Renal cortical epithelial cell (primary cell): ENCODE measurements at places on chromosomes 1 and 21.
A peak's percentile ranks its signal among the peaks of the same experiment; 100 is the strongest.

GRCh38 chr1:46248122-46248920, 758 bp downstream of the RAD54L start:
- DNase-seq: peak; percentile 19

GRCh38 chr1:154755858-154756730, 114.0 kb downstream of the KCNN3 start:
- DNase-seq: no peak

- DNase-seq: no peak
Observed at GRCh38 chr21:33375101-33375644, 28.0 kb upstream of the IFNGR2 start.

- DNase-seq: no peak
Observed at GRCh38 chr21:42837421-42838211, 41.7 kb downstream of the WDR4 start.

DNA sequence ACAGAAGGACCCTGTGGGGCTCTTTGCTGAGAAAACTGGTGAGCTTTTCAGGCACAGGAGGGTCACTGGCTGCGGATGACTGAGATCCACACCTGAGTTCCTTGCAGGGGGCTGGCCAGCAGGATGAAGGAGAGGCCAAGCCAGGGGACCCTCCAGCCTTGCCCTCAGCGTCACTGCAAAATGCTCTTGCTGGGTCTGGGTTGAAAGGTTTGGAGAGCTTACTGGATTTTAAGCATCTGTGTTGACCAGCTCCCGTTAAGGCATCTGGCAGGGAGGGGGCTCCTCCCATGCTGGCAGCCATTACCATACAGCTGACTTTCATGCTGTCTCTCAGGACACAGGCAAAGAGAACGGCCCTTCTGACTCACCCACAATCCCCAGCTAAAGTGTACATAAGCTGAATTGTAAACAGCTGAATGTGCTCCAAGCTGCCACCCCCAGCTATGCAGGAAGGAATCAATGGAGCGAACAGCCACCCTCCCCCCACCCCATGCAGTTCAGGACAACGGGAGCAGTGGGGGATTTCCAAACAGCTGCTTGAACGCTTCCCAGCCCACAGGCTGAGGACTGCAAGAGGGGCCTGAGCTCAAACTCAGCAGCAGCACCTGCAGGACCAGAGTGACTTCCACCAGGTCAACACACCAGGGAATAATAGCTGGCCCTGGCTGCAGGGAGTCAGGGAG, 21.3 kb upstream of the A3GALT2 start:
- DNase-seq: peak; percentile 99

DNA sequence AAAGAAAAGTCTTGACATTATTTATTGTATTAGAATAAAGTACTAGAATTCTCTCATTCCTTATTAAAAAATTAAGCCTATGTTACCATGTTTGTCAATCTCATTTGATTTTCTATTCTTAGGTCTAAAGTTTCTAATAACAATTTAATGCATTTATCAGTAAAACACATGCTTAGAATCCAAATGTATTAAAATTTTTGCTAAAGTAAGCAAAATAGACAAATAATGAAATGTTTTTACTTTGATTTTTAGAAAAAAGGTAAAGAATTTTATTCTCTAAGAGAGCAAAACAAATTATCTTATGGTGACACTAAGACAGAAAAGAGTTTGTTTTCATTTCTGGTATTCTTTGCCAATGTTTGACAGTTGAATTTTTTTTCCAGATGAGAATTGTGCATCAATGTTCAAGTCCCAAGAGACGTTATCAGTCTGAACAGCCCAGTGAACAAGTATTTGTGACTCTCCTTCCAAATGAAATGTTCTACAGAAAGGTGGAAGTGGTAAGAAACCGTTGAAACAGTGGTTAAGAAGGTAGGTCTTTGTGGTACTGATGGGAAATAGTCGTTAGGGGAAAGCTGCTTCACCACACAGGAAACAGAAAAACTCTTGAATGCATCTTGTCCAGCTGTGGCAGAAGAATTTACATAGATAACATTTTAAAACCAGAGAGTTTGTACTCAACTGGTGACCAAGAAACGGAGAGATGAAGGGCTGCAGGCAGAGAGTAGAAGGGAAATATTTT, 402.5 kb downstream of the PTPRC start:
- DNase-seq: no peak

DNA sequence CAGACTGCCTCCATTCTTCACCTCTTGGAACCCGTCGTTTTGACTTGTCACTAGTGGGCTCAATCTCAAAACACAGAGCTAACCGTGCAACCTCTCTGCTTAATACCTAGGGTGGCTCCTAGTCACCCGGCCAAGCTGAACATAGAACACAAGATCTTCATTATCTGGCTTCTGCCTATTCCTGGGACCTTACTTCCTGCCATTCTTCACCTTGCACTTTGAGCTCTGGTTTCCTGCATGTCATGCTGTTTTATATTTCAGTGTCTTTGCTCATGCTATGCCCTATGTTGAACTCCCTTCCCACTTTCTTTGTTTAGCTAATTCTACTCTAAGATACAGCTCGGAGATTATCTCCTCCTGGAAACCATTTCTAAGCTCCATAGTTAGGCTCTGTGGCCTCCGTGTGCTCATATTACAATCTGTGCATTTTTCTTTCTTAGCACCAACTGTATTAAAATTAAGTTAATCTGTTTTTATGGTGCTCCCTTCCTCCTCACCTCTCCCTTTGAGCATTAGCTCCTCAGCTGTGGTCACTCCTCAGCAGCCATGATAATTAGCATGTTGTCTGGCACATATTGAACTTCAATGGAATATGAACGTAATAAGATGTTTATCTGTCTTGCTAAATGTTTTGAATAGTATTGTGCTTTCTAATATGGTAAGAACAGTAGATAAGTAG, 13.1 kb downstream of the GPSM2 start:
- DNase-seq: no peak

GRCh38 chr1:245984390-245985155, 522.5 kb downstream of the SMYD3 start:
- DNase-seq: no peak

DNA sequence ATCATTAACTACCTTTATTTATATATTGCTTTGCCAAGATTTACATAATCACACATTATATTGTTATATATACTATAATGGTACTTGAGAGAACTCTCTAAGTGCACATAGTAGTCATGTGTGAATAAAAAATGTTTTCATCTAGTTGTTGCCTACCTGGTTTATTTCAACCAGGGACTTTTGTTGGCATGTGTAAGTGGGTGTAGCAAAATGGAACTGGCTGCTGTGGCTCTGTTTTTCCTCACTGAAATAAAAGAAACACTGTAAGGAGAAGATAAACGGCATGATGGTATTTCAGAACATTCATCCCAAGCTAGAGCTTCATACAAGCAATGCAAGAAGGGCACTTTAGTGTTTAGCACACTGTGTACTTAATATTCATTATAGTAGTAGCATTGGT, 14.9 kb downstream of the RBBP4 start:
- DNase-seq: no peak

DNA sequence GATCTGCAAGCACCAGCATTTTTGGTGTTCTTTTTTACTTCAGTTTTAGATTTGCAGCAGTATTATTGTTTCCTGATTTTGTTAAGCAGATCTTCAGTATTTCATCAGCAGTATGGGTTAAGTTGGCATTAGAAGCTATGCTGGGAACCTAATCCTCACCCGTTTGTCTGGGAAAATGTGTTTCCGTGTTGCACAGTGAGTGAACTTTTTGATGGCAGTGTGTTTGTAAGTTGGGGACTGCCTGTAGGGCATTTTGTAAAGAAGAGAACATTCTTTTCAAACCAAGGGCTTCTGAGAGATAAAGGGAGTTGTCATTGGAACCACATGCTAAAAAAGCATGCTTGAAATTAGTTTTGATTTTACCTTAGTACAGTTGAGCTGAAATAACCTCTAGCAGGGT, 35.9 kb downstream of the UCK2 start:
- no peak for DNase-seq

GRCh38 chr1:244028701-244029100, 22.4 kb upstream of the ZBTB18 start:
- DNase-seq: no peak

GRCh38 chr1:14543191-14543840, 55.2 kb upstream of the KAZN start:
- DNase-seq: peak; percentile 69

DNA sequence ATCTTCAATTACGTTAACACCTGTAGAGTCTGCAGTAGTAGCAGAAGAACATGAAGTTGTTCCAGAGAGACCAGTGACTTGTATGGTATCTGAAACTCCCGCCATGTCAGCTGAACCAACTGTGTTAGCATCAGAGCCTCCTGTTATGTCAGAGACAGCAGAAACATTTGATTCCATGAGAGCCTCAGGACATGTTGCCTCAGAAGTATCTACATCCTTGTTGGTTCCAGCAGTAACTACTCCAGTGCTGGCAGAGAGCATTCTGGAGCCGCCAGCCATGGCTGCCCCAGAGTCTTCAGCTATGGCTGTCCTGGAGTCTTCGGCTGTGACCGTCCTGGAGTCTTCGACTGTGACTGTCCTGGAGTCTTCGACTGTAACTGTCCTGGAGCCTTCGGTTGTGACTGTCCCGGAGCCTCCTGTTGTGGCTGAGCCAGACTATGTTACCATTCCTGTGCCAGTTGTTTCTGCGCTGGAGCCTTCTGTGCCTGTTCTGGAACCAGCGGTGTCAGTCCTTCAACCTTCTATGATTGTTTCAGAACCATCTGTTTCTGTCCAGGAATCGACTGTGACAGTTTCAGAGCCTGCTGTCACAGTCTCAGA, 10.3 kb downstream of the SON start:
- no peak for DNase-seq

GRCh38 chr21:19993268-19993667, 1004.9 kb upstream of the NCAM2 start:
- no peak for DNase-seq

GRCh38 chr1:54763816-54764132, 549 bp downstream of the PARS2 start:
- DNase-seq: no peak

- DNase-seq: no peak
Observed at GRCh38 chr1:46301808-46302640, 1.4 kb downstream of the LRRC41 start.

DNA sequence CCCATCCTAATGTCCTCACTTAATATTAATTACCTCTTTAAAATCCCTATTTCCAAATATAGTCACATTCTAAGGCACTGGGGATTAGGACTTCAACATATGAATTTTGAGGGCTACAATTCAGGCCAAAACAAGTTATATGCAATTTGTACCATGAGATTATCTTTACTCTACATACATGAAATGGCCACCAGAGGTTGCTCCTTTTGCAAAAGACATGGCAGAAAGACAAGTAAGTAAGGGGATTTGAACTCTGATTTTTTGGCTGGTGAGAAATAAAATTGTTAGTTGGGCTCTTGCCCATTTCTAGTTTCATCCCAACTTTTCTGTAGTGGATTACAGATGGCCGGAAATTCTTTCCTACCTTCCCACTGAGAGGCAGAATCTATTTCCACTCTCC, 4.8 kb upstream of the ALG6 start:
- DNase-seq: no peak

DNA sequence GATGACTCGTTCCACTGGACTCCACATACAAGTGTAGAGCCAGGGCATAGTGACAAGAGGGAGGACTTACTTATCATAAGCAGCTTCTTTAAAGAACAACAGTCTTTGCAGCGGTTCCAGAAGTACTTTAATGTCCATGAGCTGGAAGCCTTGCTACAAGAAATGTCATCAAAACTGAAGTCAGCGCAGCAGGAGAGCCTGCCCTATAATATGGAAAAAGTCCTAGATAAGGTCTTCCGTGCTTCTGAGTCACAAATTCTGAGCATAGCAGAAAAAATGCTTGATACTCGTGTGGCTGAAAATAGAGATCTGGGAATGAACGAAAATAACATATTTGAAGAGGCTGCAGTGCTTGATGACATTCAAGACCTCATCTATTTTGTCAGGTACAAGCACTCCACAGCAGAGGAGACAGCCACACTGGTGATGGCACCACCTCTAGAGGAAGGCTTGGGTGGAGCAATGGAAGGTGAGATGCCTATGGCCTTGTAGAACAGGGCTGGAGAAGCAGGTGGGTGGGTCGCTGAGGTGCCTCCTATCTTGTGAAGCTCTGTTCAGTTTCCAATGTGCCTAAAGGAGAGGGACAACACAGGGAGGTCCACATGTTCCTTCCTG, 12.1 kb downstream of the MIA3 start:
- no peak for DNase-seq

DNA sequence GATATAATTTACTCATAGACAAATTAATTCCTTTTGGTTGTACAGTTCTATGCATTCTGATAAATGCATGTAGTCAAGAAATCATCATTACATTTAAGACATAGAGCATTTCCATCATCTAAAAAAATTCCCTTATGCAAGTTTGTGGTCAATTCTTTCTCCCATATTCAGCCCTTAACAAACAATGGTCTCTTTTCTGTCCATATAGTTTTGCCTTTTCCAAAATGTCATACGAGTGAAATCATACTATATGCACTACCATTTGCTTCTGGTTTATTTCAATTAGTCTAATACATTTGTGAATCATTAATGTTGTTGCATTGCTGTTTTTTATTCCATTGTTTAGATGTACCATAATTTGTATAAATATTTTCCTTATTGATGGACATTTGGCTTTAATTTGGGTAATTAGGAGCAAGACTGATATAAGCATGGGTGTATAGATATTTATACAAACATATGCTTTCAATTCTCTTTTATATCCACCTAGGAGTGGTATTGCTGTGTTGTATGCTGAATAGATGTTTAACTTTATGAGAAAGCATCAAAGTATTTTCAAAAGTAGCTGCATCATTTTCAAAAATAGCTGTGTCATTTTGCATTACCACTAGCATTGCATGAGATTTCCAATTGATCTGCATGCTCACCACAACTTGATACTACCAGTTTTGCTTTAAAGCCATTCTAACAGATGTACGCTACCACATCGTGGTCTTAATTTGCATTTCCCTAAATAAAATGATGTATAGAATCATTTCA, 397.0 kb upstream of the ADAMTS5 start:
- no peak for DNase-seq

GRCh38 chr21:40331172-40331571, 463.9 kb downstream of the PCP4 start:
- no peak for DNase-seq

DNA sequence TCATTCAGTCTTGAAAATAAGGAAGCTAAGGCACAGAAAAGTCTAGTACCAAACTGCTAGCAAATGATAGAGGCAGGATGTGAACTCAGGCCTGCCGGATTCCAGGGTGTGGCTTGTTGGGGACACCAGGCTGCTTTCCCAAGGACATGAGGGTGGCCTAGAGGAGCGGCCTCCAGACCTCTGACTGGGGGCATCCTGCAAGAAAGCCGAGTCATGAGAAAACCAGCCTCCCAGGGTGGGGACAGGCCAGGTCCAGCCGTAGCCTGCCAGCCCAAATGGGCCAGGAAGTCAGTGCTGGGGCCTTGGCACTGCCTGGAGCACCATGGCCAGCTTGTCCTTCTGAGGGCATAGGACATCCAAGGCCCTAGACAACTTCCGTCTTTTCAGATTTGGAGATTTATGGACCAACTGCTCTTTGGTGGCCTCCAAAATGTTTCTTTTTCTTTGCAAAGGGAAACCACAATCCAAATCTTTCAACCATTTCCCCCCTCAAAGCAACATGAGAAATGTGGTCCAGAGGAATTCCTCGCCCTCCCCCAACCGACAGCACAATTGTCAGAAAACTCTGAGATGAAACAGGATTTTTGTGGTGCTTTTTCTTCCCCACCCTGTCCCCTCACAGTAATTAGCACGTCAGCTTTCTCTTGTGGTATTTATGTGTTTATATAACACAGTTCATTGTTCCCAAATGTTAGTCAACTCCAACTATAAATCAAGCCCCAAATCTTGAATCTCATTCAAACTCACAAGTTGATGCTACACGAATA, 212.3 kb downstream of the KAZN start:
- no peak for DNase-seq

GRCh38 chr1:38605063-38605462, 254.5 kb downstream of the RRAGC start:
- no peak for DNase-seq
